ENCODE measurements at places on chromosomes 1 and 21. TPM values are rescaled to one million over a fixed set of nuclear protein-coding genes. Genes with fewer than 3 reads are reported as not detected.

- H3K27me3 ChIP-seq: peaks cover 5% of the 10 kb centered on the region
- H3K27ac ChIP-seq: no peak overlapping the region
- H3K4me3 ChIP-seq: no peak overlapping the region
- no peak for DNase-seq
- H3K36me3 ChIP-seq: no peaks in the 10 kb centered on the region
Observed at GRCh38 chr1:118294875-118295642, 110.0 kb upstream of the SPAG17 start.

- DNase-seq: no peak
- no peaks in the 10 kb centered on the region for H3K4me1 ChIP-seq
- no peak overlapping the region for H3K27ac ChIP-seq
- H3K4me3 ChIP-seq: no peak overlapping the region
- H3K36me3 ChIP-seq: no peaks in the 10 kb centered on the region
- peaks cover 16% of the 10 kb centered on the region for H3K27me3 ChIP-seq
Observed at GRCh38 chr1:232384171-232384883, 245.6 kb downstream of the SIPA1L2 start.

DNA sequence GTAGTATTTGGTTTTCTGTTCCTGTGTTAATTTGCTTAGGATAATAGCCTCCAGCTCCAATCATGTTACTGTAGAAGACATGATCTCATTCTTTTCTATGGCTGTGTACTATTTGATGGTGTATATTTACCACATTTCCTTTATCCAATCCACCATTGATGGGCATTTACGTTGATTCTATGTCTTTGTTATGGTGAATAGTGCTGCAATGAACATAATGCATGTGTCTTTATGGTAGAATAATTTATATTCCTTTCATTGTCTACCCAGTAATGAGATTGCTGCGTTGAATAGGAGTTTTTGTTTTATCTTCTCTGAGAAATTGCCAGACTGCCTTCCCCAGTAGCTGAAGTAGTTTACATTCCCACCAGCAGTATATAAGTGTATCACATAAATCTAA is 538.8 kb downstream of the LRRIQ3 start:
- no peak overlapping the region for H3K27ac ChIP-seq
- no peak overlapping the region for H3K4me3 ChIP-seq
- H3K4me1 ChIP-seq: no peaks in the 10 kb centered on the region
- no peak for DNase-seq
- H3K27me3 ChIP-seq: no peaks in the 10 kb centered on the region

- H3K4me1 ChIP-seq: no peaks in the 10 kb centered on the region
- no peak overlapping the region for H3K4me3 ChIP-seq
- no peaks in the 10 kb centered on the region for H3K27me3 ChIP-seq
- no peak for DNase-seq
Observed at GRCh38 chr1:165904948-165905347, 77.5 kb downstream of the UCK2 start.

- peak overlapping the region; percentile 97 for H3K27ac ChIP-seq
- DNase-seq: no peak
- peaks cover 9% of the 10 kb centered on the region for H3K36me3 ChIP-seq
- H3K4me3 ChIP-seq: peak overlapping the region; percentile 99
Observed at GRCh38 chr1:155856257-155856974, 598 bp downstream of the GON4L start.

- no peaks in the 10 kb centered on the region for H3K36me3 ChIP-seq
- DNase-seq: no peak
- H3K27me3 ChIP-seq: no peaks in the 10 kb centered on the region
- H3K27ac ChIP-seq: no peak overlapping the region
Observed at GRCh38 chr1:59165353-59165752, 131.5 kb upstream of the FGGY start.

GRCh38 chr1:83928396-83928795 is 70.5 kb downstream of the TTLL7 start:
- no peak for DNase-seq
- H3K27ac ChIP-seq: no peak overlapping the region
- peaks cover 10% of the 10 kb centered on the region for H3K27me3 ChIP-seq
- H3K4me3 ChIP-seq: no peak overlapping the region
- H3K4me1 ChIP-seq: no peaks in the 10 kb centered on the region

DNA sequence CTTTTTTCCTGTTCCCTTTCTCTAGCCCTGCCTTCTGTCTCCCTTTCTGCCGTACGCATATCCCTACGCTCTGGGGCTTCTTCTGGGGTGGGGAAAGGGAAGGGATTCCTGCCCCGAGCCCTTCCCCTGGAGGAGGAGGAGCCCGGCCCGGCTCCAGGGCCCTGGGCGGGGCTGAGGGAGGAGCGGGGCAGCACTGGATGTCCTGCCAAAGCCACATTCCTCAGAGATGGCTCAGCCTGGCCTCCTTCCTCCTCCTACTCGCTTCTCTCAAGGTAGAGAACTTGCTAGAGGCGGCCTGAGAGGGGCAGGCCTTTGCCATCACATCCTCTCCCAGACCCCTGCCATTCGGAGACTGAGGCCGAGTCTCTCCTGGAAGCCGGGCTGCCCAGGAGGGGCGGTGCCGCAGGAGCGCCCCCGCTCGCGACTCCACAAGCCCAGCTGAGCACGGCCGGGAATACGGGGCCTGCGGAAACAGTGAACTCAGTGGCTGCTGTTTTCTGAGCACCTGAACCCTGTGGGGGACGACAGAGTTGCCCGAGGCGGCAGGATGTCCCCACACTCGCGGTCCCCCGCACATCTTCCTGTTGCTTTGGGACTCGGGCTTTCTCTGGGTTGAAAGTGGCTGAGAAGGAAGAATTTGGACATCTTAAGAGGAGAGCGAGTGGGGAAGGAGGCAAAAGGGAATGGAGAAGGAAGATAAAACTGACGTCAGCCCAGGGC is 12.2 kb downstream of the ADAMTSL4 start:
- no peaks in the 10 kb centered on the region for H3K27me3 ChIP-seq
- peaks cover 49% of the 10 kb centered on the region for H3K4me1 ChIP-seq
- DNase-seq: peak; percentile 78
- H3K36me3 ChIP-seq: no peaks in the 10 kb centered on the region
- H3K4me3 ChIP-seq: peak overlapping the region; percentile 97

- H3K27ac ChIP-seq: no peak overlapping the region
- H3K27me3 ChIP-seq: no peaks in the 10 kb centered on the region
- no peak for DNase-seq
- no peak overlapping the region for H3K4me3 ChIP-seq
- H3K4me1 ChIP-seq: no peaks in the 10 kb centered on the region
- H3K36me3 ChIP-seq: no peaks in the 10 kb centered on the region
Observed at GRCh38 chr1:15676010-15676409, 8.1 kb upstream of the PLEKHM2 start.

GRCh38 chr1:6962996-6963911 is 178.0 kb downstream of the CAMTA1 start:
- peaks cover 21% of the 10 kb centered on the region for H3K4me1 ChIP-seq
- peaks cover 17% of the 10 kb centered on the region for H3K27me3 ChIP-seq
- H3K27ac ChIP-seq: no peak overlapping the region
- H3K36me3 ChIP-seq: no peaks in the 10 kb centered on the region

DNA sequence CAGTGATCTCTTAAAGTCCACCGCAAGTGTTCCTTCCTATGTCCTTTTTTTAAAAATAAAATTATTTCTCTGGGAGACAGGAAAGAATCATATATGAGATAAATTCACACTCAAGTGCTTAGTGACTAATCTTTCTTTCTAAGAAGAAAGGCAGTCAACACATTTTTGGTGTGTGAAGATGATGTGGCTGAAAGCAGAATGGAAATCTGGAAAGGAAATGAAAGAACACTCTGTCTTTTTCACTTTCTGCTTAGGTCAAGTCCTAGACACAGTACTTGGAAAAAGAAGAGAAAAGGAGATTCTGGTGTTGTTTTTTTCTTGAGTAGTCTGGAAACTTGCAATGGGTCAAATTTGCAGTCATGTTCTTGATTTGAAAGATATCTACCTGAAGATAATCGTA is 45.5 kb upstream of the PRRX1 start:
- peaks cover 2% of the 10 kb centered on the region for H3K36me3 ChIP-seq
- H3K27me3 ChIP-seq: peaks cover 8% of the 10 kb centered on the region
- H3K4me1 ChIP-seq: no peaks in the 10 kb centered on the region
- no peak overlapping the region for H3K4me3 ChIP-seq

DNA sequence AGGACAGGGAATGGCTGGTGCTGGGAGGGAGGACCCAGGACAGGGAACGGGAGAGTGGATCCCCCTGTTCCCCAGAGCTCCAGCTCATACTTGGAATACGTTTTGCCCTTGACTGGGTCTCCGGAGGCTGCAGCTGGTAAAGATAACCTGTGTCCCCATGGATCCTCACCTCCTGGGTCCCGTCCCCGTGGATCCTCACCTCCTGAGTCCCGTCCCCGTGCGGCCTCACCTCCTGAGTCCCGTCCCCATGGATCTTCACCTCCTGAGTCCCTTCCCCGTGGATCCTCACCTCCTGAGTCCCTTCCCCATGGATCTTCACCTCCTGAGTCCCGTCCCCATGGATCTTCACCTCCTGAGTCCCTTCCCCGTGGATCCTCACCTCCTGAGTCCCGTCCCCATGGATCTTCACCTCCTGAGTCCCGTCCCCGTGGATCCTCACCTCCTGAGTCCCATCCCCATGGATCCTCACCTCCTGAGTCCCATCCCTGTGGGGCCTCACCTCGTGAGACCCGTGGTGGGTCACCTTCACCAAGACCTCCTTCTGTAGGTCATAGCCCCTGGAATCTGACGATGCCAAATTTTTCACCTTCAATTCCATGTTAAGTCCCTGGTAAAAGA is 61.4 kb downstream of the SCCPDH start:
- H3K4me1 ChIP-seq: peaks cover 31% of the 10 kb centered on the region
- DNase-seq: no peak
- H3K27me3 ChIP-seq: peaks cover 5% of the 10 kb centered on the region

GRCh38 chr1:182917378-182917777 is 35.6 kb downstream of the SHCBP1L start:
- H3K36me3 ChIP-seq: peaks cover 2% of the 10 kb centered on the region
- no peak for DNase-seq
- H3K4me1 ChIP-seq: no peaks in the 10 kb centered on the region

DNA sequence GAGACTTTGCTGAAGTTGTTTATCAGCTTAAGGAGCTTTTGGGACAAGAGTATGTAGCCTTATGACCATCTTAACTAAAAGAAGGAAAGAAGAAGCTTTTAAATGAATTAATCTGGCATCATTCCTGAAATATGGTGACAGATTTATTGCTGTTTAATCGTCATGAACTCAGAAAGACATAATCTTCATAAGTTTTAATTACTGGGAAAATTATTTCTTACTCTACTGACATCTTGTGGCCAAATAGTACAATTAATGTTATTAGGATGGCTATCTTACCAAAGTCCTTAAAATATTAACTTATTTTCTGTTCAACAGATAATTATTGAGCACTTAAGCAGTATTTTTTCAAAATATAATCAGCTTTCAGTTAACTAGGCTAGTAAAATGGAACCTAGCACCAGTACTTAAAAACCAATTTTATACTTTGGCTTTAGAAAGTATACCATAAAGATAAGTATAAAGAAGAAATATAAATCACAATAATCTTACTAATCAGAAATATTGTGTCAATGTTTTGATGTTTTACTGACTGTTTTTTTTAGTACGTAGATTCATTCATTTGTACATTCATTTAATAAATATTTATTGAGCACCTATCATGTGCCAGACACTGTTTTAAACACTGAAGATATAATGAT is 34.7 kb upstream of the GPR25 start:
- no peaks in the 10 kb centered on the region for H3K4me1 ChIP-seq
- H3K4me3 ChIP-seq: no peak overlapping the region
- H3K27me3 ChIP-seq: no peaks in the 10 kb centered on the region

DNA sequence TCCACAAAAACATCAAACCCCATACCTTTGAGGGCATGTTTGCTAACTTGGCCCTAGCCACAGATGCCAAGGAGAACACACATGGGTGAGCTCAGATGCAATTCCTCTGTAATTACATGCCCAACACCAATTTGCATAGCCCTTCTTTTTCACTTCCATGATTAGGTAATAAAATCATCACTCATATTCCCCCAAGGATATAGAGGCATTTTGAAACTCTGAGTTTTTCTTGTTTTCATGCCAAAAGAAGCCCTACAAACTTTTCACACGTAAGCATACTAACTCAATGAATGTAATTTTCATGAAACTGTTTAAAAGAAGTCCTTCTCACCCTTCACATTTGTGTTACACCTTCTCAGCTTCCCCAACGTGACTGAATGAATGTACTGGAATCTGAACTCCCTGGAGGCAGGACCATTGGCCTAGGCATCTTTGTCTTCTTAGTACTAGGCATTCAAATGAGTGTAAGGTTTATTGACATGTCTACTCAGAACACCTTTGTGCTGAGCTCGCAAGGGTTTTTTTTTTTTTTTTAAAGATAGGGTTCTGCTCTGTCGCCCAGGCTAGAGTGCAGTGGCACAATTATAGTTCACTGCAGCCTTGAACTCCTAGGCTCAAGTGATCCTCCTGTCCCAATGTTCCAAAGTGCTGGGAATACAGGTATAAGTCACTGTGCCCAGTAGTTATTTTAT is 31.0 kb downstream of the FBXO42 start:
- peak overlapping the region; percentile 4 for H3K27ac ChIP-seq
- no peak overlapping the region for H3K4me3 ChIP-seq
- H3K4me1 ChIP-seq: peaks cover 29% of the 10 kb centered on the region
- H3K36me3 ChIP-seq: peaks cover 2% of the 10 kb centered on the region
- no peak for DNase-seq
- no peaks in the 10 kb centered on the region for H3K27me3 ChIP-seq

DNA sequence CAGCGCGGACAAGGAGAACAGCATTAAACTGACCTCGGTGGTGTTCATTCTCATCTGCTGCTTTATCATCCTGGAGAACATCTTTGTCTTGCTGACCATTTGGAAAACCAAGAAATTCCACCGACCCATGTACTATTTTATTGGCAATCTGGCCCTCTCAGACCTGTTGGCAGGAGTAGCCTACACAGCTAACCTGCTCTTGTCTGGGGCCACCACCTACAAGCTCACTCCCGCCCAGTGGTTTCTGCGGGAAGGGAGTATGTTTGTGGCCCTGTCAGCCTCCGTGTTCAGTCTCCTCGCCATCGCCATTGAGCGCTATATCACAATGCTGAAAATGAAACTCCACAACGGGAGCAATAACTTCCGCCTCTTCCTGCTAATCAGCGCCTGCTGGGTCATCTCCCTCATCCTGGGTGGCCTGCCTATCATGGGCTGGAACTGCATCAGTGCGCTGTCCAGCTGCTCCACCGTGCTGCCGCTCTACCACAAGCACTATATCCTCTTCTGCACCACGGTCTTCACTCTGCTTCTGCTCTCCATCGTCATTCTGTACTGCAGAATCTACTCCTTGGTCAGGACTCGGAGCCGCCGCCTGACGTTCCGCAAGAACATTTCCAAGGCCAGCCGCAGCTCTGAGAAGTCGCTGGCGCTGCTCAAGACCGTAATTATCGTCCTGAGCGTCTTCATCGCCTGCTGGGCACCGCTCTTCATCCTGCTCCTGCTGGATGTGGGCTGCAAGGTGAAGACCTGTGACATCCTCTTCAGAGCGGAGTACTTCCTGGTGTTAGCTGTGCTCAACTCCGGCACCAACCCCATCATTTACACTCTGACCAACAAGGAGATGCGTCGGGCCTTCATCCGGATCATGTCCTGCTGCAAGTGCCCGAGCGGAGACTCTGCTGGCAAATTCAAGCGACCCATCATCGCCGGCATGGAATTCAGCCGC is 2.5 kb downstream of the S1PR1 start:
- peak overlapping the region; percentile 100 for H3K4me3 ChIP-seq

GRCh38 chr1:59290193-59290949 is 6.5 kb upstream of the FGGY start:
- no peak for DNase-seq
- no peaks in the 10 kb centered on the region for H3K27me3 ChIP-seq
- H3K4me1 ChIP-seq: no peaks in the 10 kb centered on the region
- H3K4me3 ChIP-seq: no peak overlapping the region
- no peaks in the 10 kb centered on the region for H3K36me3 ChIP-seq

Gene ACOT11
- total RNA-seq: 0.22 TPM

Gene LCE2B
- total RNA-seq: not detected

Gene LYSMD1
- total RNA-seq: 2.5 TPM

Gene PRKAA2
- not detected for total RNA-seq

Gene LCE3E
- not detected for total RNA-seq

Gene KCNJ15
- total RNA-seq: not detected

Gene NFASC
- total RNA-seq: not detected

Gene RSPH1
- total RNA-seq: 0.14 TPM

Gene KCNA2
- total RNA-seq: 0.23 TPM

Gene CCDC190
- total RNA-seq: not detected
